ENCODE measurements at places on chromosomes 2 and 18.

DNA sequence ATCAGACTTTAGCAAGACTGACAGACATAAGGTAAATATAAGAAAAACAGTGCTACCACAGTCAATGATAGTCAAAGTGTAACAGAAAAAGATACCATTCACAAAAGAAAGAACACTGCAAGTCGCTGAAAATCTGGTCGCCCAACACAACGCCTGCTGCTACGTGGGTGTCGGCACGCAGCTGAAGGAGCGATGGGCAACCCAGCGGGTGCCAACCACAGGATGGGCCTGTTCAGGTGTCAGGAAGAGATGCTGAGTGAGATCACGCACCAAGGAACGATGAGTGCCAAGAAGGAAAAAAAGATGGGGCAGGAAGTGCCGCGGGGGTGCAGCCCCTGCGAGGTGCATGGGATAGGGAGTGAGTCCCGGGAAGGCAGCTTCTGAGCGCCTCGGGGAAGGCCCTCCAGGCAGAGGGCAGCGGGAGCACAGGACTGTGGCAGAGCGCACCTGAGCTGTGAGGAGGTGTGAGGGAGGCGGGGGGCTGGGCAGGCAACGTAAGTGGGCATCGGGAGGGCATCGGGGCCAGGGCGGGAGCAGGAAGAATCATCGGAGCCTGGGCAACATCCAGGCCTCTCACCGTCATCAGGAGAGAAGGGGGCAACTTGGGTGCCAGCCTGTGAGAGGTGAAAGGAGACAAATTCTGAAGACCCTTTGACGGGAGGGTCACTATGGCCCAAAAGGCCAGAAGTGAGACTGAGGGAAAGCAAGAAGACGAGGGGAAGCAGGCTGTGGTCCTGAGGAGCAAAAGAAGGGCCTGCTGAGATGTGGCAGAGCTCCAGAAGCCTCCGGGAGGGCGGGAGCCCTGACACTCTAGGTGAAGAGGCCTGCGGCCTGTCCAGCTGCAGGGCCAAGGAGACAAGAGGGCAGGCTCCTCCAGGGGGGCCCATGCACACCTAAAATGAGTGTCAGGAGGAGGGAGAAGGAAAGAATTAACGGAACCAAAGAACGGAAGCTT lies 14.8 kb upstream of the MTERF4 start:
- no peaks in the 10 kb centered on the region for H3K36me3 ChIP-seq
- H3K27me3 ChIP-seq: no peaks in the 10 kb centered on the region
- no peak overlapping the region for H3K27ac ChIP-seq
- H3K4me3 ChIP-seq: no peak overlapping the region
- H3K4me1 ChIP-seq: peaks cover 2% of the 10 kb centered on the region

DNA sequence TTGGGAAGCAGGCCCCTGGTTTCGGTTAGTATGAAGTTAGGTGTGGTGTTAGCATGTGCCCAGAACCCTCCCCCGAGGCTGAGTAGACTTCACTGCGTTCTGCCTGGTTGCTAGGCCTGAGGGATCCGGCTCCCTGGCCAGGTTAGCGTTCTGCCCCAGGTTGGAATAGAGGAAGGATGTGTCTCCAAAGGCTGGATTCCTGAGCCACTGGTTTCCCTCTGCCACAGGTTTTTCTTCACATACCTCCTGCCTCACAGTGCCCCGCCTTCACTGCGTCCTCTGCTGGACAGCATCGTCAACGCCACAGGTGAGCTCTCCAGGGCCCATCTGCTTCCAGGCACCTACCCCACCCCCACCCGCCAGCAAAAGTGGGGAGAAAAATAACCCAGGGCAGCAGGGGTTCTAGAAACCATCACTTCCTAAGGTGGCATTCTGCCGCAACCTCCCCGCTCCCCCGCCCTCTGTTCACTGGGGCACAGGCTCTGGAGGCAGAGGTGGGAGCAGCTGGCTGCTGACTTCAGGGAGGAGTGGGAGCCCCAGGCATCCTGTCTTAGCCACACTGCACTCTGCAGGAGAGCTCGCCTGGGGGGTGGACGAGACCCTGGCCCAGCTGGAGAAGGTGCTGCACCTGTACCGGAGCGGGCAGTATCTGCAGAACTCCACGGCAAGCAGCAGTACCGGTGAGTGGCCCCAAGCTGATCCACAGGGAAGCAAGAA lies 7.1 kb downstream of the PKDCC start:
- DNase-seq: no peak
- H3K36me3 ChIP-seq: no peaks in the 10 kb centered on the region
- no peak overlapping the region for H3K4me3 ChIP-seq
- no peaks in the 10 kb centered on the region for H3K4me1 ChIP-seq

- no peak overlapping the region for H3K4me3 ChIP-seq
- no peak overlapping the region for H3K27ac ChIP-seq
- no peak for DNase-seq
- H3K27me3 ChIP-seq: no peaks in the 10 kb centered on the region
Observed at GRCh38 chr2:212733273-212733672, 194.7 kb upstream of the ERBB4 start.

- no peak overlapping the region for H3K27ac ChIP-seq
- no peak for DNase-seq
- H3K27me3 ChIP-seq: no peaks in the 10 kb centered on the region
- no peaks in the 10 kb centered on the region for H3K4me1 ChIP-seq
- H3K4me3 ChIP-seq: no peak overlapping the region
Observed at GRCh38 chr18:47397671-47398319, 146.3 kb upstream of the SKOR2 start.

DNA sequence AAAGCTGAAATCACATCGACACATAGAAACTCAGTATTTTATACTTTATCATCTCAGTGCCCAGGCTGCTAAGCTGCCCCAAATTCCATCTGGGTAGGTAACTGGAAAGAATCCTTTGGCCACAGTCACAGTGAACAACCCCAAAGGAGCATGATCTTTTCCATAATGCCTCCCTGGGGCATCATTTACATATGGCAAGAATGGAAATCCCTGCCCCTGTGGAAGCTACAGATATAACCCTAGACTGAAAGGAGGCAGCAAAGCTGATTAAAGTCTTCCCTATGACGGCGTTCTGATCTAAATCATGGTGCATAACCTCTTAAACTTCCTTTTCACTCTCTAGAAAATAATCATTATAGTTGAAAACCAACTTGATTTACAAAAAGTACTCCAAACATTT lies 41.5 kb downstream of the MAP3K19 start:
- no peak overlapping the region for H3K4me3 ChIP-seq
- H3K4me1 ChIP-seq: no peaks in the 10 kb centered on the region
- DNase-seq: no peak

DNA sequence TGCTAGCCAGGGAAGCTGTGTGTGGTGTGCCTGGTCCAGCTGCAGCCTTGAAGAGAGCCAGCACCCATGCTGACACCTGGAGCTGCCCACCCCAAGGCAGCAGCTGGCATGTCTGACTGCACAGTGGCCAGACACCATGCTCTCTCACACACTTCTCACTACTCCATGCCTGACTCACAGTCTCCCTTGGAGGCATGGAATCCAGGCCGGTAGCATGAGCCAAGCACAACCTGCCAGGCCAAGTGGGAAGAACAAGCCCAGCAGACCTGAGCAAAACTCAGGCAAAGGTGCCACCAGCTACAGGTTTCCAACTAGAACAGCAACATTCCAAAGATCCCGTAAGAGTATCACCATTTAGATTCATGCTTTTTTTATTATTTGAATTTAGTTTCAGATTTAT lies 625.3 kb upstream of the LRRTM4 start:
- H3K27me3 ChIP-seq: no peaks in the 10 kb centered on the region
- no peak overlapping the region for H3K27ac ChIP-seq
- no peak for DNase-seq
- H3K4me3 ChIP-seq: no peak overlapping the region
